ENCODE measurements at places on chromosomes 6 and 20. TPM values are rescaled to one million over a fixed set of nuclear protein-coding genes. Genes with fewer than 3 reads are reported as not detected.

- DNase-seq, result no peak
Observed at GRCh38 chr20:50270569-50270968, 79.9 kb downstream of the CEBPB start.

- no peak for DNase-seq
Observed at GRCh38 chr6:53043581-53043980, 21.6 kb upstream of the FBXO9 start.

- DNase-seq, result no peak
Observed at GRCh38 chr6:144580771-144581170, 295.6 kb downstream of the UTRN start.

GRCh38 chr6:11241793-11242201 lies 9.3 kb upstream of the NEDD9 start:
- DNase-seq, result no peak

Gene EYS
- polyA plus RNA-seq, result 0.07 TPM

DNA sequence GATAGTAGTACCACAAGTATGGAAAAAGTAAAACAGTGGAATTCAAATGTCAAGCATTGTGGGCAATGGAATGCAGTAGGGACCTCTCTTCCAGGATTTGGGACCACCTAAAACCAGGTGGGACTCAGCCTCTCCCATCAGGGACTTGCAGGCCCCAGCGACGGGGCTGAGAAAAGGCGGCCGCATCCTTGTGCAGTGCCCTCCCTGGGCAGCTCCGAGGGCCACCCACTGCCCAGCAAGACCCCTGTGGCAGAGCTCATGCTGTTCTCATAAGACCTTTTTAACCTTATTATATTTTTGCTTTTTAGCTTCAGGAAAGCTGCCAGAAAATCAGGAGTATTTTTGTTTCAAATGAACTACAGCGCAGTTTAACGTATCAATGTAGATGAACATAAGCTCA lies 142.6 kb upstream of the RPS6KA2 start:
- no peak for DNase-seq

GRCh38 chr6:54185885-54186284 lies 74.6 kb downstream of the MLIP start:
- DNase-seq, result no peak

DNA sequence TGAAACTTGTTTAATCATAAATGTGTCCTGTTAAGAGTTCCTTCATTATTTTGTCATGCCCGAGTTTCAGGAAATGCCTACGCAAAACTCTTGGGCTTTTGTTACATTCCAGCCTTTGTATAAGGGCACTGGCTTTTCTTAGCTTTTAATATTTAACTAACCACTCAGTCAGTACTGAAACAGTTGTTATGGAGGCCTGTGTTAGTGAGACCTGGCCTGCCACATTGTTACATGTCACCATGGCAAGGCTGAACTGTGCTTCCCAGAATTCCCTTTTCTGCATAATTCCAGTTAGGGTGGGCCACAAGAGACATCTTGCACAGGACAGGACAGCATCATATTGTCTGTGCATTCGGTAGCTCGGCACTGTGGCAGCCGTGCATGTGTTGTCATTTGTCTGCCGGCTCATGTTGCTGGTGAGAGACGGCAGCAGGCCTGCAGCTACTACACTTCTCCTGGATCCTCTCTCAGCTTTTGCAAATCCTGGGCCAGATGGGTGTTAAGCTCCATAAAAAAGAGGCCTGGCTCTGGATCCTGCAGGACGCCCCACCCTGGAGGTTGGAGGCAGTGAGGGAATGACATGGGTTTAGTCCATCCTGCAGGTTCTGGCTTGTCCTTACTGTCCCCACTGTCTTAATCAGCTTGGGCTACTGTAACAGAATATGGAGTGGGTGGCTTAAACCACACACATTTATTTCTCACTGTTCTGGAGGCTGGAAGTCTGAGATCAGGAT lies 128.8 kb upstream of the DTNBP1 start:
- no peak for DNase-seq

DNA sequence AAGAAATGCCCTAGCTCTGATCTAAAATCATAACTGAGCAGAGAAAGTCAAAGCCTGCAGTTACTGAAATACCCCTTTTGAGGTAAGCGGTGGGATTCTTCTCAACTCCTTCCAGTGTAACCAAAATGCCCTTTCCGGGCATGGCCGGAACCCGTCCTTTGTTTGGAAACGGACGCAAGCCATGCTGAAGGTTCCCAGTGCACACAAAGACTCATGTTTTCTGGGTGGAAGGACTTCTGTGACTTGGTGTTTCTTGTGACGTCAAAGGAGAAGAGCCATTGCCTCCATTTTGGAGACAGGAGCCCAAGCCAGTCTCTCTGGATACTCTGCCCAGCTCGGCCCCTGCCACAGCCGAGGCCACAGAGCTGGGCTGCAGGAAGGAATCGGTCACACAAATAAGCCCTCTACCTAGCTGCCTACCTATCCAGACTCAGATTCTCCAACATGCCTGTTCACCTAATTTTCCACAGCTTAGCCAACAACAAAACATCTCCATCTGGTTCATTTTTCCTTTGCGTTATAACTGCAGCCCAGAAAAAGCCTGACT lies 182.8 kb downstream of the TBXT start:
- no peak for DNase-seq

Gene KCNK16
- not detected for polyA plus RNA-seq

- DNase-seq, result no peak
Observed at GRCh38 chr6:16776394-16777017, 15.2 kb upstream of the ATXN1 start.

GRCh38 chr6:128124713-128125112 lies 223.9 kb upstream of the THEMIS start:
- DNase-seq, result no peak

DNA sequence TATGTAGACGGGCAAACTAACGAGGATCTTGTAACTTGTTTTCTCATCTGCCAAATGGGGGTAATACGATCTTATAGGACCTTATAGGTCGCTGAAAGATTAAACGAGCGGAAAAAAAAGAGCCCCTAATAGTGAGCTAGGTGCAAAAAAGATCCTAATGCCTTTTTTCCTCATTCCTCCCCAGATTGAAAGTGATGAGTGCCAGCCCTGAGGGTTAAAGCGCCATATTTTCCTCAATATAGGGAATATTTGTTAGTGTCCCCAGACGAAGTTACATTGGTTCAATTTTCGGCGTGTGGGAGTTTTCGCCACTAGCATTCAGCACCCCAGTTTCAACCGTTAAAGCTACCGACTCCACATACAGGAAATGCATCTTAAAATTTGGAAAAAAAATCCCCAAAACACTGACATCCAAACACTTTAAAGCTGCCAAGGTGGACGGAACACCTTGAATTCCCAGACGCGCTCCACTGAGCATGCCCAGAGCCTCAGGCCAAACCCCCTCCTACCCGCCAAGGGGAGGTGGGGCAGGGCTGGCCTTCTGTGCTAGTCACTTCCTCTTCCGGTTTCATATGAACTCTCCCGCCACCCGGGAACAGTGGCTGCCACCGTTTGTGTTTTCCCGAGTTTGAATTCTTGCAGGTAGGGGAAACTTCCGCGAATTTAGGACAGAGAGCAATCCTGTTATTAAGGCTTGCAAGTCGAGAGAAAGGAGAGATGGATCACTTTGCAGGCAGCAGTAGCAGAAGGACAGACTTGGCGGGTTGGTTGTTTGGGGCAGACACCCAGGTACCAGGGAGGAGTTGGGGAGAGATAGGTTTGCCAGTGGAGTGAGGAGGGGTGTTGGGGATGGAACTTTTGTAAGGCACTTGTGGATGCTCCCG lies at the start of gene PRIM2:
TSS of gene PRIM2 (plus strand) at position 571 of the 884 bp plus-strand sequence. CDS start 816 bp downstream, outside the sequence.
- DNase-seq, result peak; percentile 78

Gene SLC39A7
- 24.8 TPM for polyA plus RNA-seq

DNA sequence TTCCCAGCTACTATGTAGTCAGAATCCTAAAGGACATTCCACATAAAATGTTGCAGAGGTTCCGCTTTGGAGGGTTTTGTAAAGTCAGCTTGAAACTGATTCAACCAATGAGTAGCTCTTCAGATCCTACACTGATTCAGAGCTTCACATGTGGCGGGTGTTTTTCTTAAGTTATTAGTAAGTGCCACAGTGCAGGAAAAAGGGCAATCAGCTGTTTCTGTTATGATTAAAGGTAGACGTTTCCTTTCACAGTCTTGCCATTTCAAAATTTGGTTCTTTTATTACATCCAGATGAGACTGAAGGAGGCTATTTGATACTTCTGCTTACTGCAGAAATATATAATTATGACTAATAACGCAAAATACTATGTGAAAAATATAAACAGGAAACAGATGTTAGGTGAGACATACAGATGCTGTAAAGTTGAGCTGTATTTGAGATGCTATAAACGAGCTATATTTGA lies 443.9 kb downstream of the CDKAL1 start:
- no peak for DNase-seq

DNA sequence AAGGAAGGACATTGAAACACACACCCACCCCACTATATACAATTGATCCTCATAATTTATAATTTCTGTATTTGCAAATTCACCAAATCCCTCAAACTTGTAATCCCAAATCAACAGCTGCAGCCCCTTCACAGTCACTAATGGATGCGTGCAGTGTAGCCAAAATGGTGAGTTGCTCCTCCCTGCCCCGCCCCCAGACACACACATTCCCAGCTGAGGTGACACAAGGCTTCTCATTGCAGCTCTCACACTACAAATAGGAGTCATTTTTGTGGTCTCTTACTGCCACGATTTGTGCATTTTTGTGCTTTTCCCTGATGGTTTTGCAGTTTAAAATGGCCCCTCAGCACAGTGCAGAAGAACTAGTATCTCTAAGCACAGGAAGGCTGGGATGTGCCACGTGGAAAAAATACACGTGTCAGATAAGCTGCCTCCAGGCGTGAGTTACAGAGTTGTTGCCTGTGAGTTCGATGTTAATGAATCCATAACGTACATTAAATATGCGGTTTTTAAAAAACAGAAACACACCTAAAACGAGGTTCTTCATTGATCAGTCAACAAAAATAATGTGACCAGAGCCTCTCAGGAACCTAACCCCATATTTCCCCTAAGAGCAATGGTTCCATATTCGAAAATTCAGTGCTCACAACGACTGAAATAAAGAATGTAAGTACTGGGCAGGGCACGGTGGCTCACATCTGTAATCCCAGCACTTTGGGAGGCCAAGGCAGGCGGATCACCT lies 8.2 kb downstream of the ATP9A start:
- no peak for DNase-seq

Gene PRR18
- not detected for polyA plus RNA-seq

DNA sequence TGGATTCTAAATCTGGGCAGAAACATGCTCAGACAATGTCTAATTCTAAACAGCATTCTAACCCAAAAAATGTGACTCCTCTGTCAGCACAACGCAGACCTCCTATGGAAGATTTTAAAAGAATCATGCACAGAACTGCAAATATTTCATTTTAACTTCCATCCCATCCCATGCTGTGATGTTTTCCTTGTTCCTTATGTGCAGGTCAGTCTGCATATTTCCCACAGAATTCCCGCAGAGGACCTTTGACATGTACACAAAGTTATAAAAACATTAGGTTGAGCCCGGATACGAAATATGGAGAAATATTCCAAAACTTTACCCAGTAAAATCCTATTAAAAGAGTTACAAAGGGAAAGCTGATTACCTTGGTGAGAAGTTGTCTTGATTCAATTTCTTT lies 467.1 kb upstream of the EPHA7 start:
- DNase-seq, result no peak

Gene HCK
- polyA plus RNA-seq, result 0.09 TPM

Gene CRYBG1
- polyA plus RNA-seq, result 11.3 TPM

Gene F13A1
- 0.04 TPM for polyA plus RNA-seq

Gene SNAP91
- polyA plus RNA-seq, result not detected

DNA sequence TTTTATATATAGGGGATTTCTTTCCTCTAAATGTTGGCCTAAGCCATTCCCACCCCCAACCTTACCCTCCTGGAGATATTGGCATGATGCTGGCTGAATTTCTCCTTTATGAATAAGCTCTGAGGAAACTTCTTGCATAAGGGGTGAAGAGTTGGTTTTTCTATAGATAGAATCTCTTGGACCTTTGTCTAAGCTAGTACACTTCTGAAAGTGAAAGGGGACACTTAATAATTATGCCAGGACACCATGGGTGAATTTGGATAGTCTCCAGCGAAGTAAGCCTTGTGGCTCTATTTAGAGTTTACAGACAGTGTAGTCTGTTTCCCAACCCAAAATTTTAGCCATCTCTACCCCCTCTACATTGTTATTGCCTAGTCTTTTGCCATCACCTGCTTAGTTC lies 27.1 kb upstream of the FABP7 start:
- DNase-seq, result no peak

GRCh38 chr6:71289039-71289801 lies 609 bp downstream of the OGFRL1 start:
- DNase-seq, result peak; percentile 36

- no peak for DNase-seq
Observed at GRCh38 chr6:21844120-21844917, 250.8 kb downstream of the SOX4 start.

Gene WTAP
- 131 TPM for polyA plus RNA-seq

DNA sequence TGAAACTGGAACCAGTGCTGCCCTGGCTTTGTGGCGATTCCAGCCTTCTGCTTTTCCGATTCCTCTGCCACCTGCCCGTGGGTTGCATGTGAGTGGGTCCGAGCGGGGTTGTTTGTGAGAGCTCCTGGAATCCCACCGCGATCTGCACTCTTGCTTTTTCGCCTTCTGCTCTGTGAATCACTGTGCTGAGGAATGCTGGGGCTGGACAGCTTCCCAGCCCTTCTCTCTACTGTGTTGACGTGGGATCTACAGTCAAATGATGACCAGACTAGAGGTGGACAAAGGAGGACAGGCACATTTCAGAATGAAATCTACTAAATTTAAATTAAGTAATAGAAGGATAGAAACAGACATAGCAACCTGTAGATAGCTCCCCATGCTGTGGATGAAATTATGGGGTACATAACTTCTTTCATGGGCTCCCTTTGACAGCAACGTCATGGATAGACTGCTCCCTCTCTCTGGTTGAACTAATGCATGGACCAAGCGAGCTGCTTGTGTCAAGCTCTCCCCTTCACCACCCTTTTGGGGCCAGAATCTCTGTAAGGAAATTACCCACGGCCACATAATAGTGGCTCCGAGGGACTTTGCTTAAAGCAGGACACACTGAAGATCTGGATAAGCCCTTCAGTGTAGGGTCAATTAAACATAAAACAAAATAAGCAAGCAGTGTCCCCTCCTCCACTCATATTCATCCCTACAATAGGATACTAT lies 2.0 kb downstream of the FNDC1 start:
- no peak for DNase-seq

DNA sequence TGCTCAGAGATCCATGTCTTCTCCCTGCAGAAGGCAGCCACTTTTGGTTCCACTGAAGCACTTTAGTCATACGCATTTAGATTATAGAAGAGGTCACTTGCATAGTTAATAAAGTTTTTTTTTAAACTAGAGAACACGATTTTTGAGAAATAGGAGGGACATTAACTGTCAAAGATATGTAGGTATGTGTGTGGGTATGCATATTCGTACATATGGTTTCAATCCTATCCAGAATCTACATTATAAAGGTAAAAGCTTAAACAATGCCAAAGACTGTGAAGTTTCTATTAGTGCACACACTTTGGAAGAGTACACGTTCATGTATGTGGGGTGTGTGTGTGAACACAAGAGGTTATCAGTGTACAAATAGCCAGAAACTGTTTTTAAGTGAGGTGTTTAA lies 103.2 kb downstream of the BTBD3 start:
- no peak for DNase-seq

GRCh38 chr6:77678048-77678447 lies 25.2 kb downstream of the MEI4 start:
- no peak for DNase-seq

GRCh38 chr6:7418238-7418905 lies 28.8 kb downstream of the RIOK1 start:
- no peak for DNase-seq

Gene FAM184A
- 3.1 TPM for polyA plus RNA-seq

GRCh38 chr6:11947063-11947462 lies 65.0 kb upstream of the HIVEP1 start:
- DNase-seq, result no peak

Gene ZNF311
- polyA plus RNA-seq, result 0.47 TPM

GRCh38 chr6:44342489-44342888 lies at the start of gene SPATS1:
Gene SPATS1 (plus strand): TSS chr6:44342650. CDS start chr6:44343096, 446 bp downstream.
- DNase-seq, result no peak

Gene EFCAB8
- not detected for polyA plus RNA-seq

All from naive thymus-derived CD4-positive, alpha-beta T cell (primary cell).